ENCODE measurements at places on chromosomes 12 and 14.

- DNase-seq: no peak
These were observed 190.3 kb upstream of the NAV3 start for GRCh38 chr12:77640356-77640755.

- no peak for DNase-seq
These were observed 4.7 kb downstream of the MGP start for GRCh38 chr12:14880890-14881453.

- no peak for DNase-seq
These were observed 14.4 kb downstream of the SDSL start for GRCh38 chr12:113436586-113436985.

DNA sequence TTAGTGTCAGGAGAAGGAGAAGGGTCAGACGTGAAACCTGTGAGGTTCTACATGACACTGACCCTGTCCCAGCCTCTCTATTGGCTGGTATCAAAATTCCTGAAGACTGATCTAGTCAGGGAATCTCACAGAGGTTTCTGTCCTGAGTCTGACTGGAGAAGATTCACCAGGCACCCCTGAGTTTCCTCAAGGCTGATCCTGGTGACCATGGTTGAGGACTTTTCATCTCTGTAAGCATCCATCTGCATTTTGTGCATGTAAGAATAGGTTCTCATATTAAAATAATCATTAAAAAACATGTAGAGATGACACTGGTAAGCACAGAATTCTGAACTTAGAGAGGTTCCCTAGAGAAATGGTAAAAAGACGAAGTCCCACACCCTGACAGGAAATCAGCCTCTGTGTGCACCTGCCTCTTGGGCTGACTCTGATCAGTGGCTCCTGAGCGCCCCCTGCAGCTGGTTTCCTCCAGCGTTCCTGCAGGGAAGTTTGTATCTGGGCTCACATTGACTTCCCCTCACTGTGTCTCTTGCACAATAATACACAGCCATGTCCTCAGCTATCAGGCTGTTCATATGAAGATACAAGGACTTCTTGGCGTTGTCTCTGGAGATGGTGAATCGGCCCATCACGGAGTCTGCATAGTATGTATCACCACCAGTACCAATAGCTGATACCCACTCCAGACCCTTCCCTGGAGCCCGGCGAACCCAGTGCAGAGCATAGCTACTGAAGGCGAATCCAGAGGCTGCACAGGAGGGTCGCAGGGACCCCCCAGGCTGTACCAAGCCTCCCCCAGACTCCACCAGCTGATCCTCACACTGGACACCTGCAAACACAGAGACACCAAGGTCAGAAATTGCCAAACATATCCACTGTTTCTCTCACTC lies 991.9 kb downstream of the TMEM121 start:
- DNase-seq: peak; percentile 63
